ENCODE measurements at places on chromosomes 4 and X. TPM values are rescaled to one million over a fixed set of nuclear protein-coding genes. Genes with fewer than 3 reads are reported as not detected.

The MAOA gene
- total RNA-seq = 0.47 TPM

The BMP15 gene
- not detected for total RNA-seq

DNA sequence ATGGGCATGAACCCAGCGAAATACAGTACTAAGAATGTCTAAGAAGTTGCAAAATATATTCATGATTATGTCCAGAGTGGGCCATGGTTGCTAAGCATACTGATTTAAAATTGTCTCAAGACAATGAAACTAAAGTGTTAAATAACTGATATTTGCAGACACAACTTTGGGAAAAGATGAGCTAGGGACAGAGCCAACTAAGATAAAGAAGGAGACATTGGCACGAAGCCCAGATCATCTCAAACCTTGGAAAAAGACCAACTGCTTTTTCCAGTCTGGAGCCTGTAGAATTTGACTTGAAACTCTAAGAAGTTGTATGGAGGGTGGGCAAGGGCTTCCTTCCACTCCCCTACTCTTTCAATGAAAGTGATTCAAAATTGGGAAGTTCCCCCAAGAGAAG, 108.5 kb upstream of the GLRA2 start:
- H3K4me1 ChIP-seq = no peaks in the 10 kb centered on the region
- DNase-seq = peak; percentile 10
- no peak overlapping the region for H3K27ac ChIP-seq
- H3K36me3 ChIP-seq = no peaks in the 10 kb centered on the region
- no peaks in the 10 kb centered on the region for H3K27me3 ChIP-seq

- no peaks in the 10 kb centered on the region for H3K27me3 ChIP-seq
- no peak overlapping the region for H3K27ac ChIP-seq
- no peak for DNase-seq
- H3K4me1 ChIP-seq = no peaks in the 10 kb centered on the region
Measured at GRCh38 chrX:28969126-28969525, 381.9 kb downstream of the IL1RAPL1 start.

GRCh38 chr4:120446051-120446567, 379.5 kb upstream of the MAD2L1 start:
- DNase-seq = no peak
- no peaks in the 10 kb centered on the region for H3K36me3 ChIP-seq
- peaks cover 9% of the 10 kb centered on the region for H3K4me1 ChIP-seq
- no peak overlapping the region for H3K4me3 ChIP-seq
